ENCODE measurements at places on chromosomes 11 and 22.
A peak's percentile ranks its signal among the peaks of the same experiment; 100 is the strongest.

- DNase-seq, result no peak
These were observed 27.0 kb downstream of the TESMIN start for GRCh38 chr11:68724293-68724692.

DNA sequence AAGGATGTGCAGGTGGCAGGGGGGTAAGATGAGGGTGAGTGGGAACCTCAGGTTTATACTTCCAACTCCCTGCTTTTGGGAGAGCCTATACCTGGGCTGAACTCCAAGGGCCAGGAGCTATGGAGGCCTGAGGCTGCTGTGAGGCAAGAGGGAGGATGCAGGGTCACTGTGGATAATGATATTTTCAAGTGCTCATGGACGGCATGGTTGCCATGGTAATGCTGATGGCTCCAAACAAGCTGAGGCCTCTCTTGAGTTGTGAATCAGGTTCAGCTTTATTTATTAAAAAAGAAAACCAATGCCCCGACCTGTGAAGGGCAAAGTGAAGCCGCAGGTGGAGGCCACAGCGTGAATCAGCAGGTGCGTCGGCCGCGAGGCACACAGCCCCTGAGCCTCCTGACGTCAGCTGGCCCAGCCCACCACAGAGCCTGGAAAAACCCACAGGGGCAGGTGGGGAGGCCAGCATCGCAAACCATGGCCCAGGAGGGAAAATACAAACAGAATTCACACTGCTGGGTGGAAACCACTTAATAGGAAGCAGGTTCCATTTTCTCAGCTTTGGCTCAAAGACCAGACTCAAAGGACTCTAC is 17.4 kb upstream of the CREB3L1 start:
- DNase-seq, result no peak

DNA sequence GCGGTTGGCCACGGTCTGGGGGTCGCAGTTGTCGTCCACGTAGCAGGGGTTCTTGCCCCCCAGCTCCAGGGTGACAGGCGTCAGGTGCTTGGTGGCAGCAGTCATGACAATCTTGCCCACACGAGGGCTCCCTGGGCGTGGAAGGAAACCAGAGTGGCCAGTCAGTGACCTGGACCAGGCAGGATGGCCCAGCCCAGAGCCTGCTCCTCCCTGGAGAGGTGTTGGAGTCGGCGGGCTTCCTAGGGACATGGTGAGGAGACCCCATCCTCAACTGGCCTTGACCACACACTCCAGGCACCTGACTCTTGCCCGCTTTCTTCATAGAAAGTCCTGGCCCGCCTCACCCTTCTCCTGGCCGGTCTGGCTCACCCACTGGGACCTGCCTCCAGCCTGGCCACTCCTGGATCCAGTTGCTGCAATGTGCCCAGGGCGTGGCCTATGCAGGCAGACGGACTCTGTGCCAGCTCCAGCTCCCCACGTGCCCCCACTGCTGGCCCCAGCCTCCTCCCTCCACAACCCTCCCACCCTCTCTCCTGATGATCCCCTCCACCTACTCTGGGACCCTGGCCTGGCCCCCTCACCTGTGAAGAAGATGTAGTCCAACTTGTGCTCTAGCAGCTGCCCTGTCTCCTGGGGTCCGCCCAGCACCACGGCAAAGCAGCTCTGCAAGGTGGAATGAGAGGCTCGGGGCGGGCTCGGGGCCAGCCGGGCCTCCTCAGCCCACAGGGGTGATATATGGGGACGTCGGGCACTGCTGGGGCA is 8.7 kb downstream of the ALDH3B2 start:
- no peak for DNase-seq

DNA sequence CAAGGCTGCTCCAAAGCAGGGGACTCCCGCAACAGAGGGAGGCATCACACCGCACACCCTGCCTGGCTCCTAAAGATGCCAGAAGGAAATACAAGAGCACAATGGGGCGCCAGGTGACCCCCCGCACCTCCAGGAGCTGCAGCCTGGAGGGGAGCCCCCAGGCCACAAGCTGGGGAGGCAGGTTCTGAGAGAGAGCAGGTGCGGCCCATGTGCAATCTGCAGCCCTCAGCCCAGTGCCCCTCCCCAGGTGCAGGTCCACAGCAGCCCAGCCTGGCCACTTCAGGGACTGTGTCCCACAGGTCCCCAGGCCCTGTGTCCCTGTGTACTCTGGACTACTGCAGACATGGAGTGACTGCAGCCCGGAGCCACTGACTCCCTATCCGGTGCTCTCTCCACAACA is 13.1 kb downstream of the WNT7B start:
- no peak for DNase-seq

- no peak for DNase-seq
These were observed 455.4 kb upstream of the ANO3 start for GRCh38 chr11:25876456-25876965.

GRCh38 chr11:46275964-46276641 is 1.4 kb upstream of the CREB3L1 start:
- DNase-seq, result no peak

GRCh38 chr22:46108564-46109473 is 41.5 kb upstream of the PPARA start:
- DNase-seq, result peak; percentile 60

GRCh38 chr22:16651217-16651616 is 58.6 kb upstream of the CCT8L2 start:
- no peak for DNase-seq

GRCh38 chr11:32233928-32234327 is 143.1 kb downstream of the RCN1 start:
- no peak for DNase-seq

DNA sequence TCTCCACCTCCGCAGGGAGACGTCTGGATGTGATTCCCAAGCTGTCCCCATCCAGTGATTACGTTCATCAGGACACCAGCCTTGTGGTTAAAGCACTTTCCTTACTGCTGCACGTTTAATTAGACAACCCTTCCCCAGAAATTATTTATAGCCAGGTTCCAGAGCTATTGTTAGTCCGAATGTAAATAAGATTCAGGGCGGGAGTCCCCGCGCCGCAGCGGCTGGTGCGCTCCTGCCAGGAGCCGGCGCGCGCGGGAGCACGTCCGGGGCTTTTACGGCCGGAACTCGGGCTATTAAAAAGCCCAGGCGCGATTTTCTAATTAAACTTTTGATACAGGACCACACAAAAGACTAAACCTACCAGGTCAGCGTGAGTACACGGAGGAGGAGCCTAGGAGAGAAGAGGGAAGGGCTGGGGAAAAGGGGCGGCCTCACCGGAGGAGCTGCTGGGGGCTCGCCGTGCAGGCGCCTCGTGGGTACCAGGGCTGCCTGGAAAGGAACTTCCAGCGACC is 538.3 kb downstream of the OPCML start:
- no peak for DNase-seq

DNA sequence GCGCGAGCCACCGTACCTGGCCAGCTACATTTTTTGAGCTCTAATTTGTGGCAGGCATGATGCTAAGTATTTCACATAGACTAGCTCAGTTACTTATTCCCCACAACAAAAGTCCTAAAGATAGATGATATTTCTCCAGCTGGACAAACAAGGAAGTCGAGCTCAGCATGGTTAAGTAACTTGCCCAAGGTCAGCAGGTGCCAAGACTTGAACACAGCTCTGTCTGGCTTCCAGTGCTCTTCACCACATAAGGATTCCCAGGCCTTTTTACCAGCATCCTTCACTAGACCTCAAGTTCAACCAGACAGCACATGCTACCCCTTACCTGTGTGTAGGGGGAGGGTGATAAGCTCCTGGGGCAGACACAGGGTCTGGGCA is 177.3 kb upstream of the NCAM1 start:
- peak; percentile 27 for DNase-seq

DNA sequence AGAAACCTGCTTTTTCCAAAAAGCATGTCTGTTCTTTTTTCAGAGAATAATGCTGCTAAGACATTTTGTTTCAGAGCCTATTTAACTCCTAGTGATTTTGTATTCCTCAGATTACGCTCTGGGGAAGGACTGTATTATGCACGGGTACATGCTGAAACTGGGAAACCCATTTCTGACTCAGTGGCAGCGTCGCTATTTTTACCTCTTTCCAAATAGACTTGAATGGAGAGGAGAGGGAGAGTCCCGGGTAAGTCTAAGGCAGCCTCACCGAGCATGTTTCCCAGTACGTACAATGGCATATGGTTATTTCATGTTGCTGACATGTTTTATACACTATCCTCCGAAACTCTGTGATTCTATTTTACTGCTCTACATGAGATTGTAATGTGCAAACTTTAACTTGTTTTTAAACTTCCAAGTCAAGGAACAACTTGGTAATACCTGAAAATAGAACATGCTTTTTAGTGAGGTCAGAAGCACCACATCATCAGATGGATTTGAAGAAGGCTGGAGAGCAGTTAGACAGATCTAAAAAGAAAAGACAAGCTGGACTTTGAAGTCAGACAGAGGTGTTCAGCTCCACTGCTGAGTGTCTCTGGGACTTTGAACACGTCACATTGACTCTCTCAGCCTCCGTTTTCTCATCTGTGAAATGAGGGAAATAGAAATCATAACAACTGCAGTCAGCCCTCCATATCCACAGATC is 23.7 kb upstream of the MYO18B start:
- no peak for DNase-seq

DNA sequence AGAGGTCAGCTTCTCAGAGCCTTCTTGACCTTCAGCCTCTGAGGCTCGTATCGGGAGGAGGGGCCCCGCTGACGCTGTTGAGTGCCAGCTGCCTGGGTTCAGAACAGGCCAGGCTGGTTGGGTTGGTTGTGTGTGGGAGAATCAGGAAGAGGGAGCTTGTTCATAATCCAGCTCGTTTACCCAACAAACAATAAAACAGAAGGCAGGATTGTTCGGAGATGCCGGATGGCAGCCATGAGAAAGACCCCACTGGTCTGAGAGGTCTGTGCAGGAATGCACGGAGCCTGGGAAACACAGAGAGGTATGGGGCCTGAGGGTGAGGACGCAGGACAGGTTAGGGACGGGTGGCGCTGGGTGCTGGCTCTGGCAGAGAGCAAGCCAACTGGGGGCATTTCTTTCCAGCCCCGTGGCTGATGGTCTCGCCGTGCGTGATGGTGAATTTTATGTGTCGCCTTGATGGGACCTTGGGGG is 31.6 kb upstream of the SHANK2 start:
- DNase-seq, result no peak

GRCh38 chr11:27837895-27838563 is 137.8 kb upstream of the BDNF start:
- DNase-seq, result no peak

DNA sequence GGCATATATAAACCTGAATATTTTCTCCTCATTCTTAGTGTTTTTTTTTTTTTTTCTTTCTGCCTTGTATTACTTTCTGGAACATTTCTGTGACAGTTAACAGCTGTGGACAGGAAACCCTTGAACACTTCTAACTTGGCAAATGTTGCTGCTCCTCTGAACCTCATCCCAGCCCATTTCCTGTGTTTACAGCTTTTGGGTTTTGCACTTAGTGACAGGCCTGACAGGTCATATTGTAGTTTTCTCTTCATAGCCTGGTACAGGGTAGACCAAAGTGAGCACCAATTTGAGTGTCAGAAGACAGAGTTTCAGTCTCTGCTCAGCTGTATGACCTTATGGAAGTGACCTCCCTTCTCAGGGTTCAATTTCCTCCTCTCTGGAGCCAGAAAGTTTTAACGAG is 91.6 kb downstream of the STIM1 start:
- peak; percentile 78 for DNase-seq

Measured in AG10803 (cell line).